ENCODE measurements at places on chromosomes 3 and 15.

DNA sequence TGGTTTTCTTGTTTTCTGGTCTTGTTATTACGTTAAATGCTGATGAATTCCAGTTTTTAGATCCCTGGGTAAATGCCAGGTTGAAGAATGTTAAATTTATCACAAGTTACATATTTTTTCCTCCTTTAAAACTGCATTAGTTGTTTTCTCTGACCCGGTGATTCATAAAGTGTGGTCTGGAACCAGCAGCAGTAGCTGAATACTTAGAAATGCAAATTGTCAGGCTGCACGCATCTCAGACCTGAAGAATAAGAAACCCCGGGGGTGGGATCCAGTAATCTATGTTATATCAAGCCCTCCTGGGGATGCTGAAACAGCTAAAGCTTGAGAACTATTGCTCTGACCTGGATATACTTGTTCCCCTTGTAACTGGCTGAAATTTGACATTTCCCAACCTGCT, 69.1 kb downstream of the PEX5L start:
- no peak for DNase-seq

- DNase-seq, result no peak
These were observed 5.8 kb upstream of the BNC1 start for GRCh38 chr15:83290236-83290635.

- DNase-seq, result no peak
These were observed 451.0 kb downstream of the MFSD1 start for GRCh38 chr3:159252772-159253384.

GRCh38 chr3:159788291-159788690, 200.3 kb upstream of the IL12A start:
- DNase-seq, result no peak

- no peak for DNase-seq
These were observed 104.4 kb downstream of the THSD4 start for GRCh38 chr15:71219645-71220044.

DNA sequence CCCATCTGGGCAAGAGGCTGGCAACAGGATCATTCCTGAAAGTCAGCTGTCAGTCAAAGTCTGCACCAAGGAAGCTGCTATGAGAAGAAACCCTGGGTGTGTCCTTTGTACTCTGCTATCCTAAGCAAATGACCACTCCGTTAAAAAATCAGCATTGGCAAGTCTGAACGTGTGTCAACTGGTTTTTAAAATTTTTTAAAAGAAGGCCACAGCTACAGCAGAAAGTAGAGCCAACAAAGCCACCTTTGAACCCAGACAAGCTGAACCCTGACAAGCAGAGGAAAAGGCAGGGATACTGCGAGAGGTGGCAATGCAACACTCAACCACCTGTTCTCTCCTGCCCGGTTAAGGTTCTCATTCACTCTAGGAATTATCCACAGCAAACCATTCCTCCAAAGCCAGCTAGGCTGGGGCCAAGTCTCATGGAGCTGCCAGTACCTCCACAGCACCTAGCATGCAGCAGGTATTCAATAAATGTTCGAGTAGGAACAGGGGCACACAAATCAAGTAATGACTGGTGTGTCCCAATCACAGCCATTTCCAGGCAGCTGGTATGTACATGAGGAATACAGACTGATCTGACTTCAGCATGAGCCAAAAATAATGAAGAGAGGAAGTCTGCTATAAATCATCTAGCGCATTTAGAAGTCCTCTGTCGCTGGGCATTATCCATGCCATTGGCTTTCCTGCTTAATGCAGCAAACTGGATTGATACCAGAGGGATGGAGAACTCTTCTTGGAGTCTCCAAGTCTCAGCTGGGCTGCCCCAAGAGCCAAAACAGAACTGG, 76.0 kb downstream of the ADCY5 start:
- DNase-seq, result no peak

DNA sequence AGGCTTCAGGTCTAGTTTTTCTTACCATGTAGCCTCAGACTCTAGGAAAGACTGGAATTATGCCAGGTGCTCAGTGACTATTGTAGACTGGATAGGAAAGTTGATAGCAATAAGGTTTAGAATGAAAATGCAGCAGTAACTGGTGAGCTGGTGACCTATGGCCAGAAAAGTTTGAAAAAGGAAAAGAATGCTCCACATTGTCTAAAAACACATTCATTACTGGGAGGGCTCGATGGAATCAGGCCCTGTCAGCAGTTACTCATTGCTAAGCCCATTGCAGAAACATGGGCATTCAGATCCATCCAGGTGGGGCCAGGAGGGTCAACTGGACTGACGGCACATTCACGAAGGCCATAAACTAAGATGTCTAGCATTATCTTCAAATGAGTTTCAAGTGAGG, 8.7 kb upstream of the MBNL1 start:
- no peak for DNase-seq

DNA sequence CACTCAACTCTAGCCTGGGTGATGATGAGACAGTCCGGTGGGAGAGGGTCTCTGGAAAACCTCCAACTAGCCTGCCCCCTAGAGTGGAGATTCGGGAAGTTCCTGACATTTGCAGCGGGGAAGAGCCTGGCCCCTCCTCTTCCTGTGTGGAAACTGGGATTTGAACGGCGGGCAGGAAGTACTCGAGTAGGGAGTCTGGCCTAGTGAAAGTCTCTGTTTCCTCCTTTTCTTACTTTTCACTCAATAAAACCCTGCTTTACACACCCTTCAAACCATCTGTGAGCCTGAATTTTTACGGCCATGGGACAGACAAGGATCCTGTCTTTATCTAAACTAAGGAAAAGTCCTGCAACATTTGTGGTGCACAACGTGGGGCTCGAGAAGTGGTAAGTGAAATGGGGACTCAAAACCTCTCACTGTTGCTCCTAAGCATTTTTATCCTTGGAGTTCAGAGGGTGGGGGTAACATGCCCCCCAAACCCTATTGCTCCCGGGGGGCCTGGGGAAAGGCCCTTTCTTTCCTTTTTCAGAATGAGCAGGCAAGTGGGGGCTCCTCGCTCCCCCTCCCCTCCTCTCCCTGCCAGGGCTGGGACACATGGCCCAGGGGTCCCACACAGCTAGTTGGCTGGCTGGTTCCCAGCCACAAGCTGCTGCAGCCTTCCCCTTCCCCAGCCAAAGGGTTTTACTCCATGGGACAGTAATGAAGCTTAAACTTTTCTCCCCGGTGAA, 224.7 kb upstream of the GBE1 start:
- DNase-seq, result no peak

GRCh38 chr3:147415874-147416273, 6.7 kb downstream of the ZIC1 start:
- no peak for DNase-seq

DNA sequence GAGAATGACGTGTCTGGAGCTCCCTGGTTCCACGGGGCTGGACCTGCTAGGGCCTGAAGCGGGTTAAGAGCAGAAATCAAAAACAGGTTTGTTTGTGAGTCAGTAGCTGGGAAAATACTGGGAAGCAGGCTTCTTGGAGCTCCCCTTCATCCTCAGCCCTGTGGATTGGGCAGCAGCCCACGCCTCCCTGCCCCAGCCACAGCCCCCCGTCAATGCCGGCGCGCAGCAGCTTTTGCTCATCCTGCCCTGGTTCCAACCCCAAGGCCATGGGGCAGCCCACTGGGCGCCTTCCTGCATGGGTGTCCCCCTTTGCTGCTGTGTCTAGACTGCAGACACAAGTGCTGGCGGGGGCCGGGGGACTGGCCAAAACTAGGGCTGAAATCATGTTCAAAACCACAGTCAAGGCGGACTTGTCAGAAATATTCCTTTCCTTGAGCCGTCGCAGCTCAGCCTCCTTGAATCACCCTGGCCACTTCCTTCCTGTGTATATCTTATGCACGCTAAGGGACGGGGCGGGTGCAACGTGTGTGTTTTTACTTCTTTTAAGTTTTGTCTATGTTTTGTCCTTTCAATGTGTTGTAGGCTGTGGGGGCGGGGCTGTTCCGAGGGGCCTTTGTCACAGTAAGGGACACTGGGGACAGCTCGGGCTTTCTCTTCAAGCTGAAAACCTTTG, 108.1 kb downstream of the KLF13 start:
- DNase-seq, result no peak

DNA sequence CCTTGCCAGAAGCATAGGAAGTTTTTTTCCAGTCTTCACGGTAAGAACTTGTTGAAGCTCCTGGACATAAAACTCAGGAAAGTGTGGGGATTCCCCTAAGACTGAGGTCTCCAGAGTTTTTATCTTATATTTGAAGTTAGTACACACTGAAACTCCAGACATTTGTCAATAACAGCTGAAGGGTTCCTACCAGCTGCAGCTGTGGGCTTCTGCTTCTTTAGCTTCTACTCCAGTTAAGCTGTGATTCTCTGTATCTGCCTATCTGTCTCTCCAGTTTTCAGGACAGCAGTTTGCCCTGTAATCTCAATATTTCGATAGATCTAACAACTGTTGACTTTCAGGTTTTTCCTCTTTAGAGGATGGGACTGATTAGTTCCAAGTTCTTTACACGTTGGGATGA, 966.0 kb upstream of the SEMA6D start:
- no peak for DNase-seq

DNA sequence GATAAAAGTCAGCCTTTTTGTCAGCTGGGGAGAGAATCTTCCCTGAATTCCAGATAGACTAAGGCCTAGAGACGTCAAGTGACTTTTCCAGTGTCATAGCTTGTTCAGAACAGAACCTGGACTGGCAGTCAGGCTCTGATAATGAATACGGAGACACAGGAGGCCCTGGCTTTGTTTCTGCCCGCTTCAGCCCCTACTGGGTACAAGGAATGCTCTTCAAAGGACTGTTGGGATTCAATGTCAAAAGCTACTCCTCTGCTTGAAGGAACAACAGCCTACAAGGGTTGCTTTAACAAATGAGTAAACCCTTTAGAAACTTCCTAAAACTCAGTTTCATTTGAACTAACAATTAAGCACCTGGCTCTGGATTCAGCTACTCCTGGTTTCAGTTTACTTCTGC, 412.3 kb downstream of the OXSM start:
- DNase-seq, result no peak

- no peak for DNase-seq
These were observed 767.7 kb upstream of the CFAP20DC start for GRCh38 chr3:59817511-59817910.

- no peak for DNase-seq
These were observed 308.3 kb downstream of the LRTM1 start for GRCh38 chr3:54619531-54619930.

DNA sequence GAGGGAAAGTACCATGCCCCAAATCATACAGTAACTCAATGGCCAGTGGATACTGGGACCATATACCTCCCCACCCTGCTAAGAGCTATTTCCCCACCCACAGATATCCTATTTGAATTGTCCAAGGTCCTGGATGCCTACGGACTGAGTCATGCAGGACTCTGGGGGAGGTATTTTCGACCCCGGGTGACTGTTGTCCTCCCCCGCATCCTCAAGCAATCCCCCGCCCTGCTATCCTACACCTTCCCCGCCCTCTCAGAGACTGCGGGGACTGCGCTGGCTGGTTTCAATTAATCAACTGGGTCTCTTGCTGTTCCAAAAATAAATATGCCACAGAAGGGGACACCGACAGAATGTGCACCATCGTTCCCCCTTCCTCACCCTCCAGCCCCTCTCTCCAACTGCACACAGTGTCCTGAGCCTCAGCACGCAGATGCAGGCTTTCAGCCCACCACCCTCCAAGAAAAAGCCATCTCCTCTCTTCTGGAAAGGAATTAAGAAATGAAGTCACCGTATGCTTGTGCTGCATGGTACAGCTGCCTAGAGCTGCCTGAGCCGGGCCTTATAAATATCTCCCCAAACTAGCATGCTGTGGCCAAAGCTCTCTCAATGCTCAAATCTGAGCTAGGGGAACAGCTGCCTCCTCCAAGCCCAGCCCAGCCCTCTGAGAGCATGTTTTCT, 8.1 kb downstream of the CAV3 start:
- DNase-seq, result peak; percentile 64

GRCh38 chr3:126682009-126682408, 22.0 kb upstream of the CHCHD6 start:
- DNase-seq, result no peak

DNA sequence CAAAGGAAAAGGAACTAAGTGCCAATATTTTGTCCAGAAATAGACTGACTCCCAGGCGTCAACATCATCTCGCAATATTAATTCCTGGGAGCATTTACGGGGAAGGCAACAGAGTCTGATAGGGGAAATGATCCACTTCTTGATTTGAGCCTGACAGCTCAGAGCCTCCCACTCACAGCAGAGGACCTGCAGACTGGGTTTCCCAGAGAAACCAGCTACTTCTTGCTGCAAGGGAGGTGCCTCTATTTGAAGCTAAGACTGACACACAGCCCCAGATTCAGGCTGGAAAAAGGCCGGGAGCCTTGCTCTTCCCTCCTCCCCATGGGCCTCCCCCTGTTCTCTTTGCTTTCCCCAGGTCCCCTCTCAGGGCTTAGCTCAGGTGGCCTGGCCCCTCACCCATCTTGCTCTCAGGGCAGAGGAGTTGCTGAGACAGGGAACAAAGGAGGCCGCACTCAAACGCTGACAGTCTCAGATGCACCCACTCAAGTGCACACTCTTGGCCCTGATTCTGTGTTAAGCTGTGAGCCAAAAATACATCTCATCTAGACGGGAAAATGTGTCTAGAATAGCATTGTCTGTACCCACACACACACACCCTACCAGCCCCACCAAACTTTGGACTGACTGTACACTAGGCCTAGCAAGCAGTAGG, 49.8 kb upstream of the DCLK3 start:
- no peak for DNase-seq

GRCh38 chr3:8937064-8938020, 25.9 kb downstream of the RAD18 start:
- DNase-seq, result no peak

DNA sequence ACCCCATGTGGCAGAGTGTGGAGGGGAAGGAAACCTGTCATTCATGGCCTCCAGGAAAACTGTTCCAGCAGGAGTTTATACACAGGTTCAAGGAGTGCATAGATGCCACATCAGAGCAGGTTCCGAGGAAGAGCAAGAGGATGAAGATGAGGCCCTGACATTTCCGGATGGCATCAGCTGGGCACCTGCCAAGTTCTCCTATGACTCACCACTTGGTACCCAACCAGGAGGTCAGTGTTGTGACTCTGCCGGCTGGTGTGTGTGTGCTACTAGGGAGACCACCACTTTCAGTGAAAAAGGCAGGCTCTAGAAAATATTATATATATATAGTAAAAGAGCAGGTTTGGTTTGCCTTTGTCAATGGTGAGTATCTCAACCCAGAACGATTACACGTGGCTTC, 69.3 kb downstream of the NTRK3 start:
- no peak for DNase-seq

DNA sequence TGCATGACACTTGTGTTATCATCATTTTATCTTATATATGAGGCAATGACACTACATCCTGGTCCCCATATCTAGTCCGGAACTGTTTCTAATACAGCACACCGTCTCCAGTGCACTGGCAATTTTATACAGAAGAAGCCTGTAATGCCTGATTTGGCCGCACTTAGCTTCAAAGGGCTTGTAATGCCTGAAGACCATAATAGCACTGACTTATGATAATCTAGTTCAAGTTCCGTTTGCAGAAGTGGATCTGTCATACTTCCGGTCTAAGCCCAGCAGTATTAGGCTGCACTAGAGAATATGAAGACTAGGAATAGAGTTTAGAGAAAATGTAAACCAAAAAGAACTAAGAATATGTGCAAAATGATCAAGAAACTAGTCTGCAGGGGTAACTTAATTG, 1.3 kb downstream of the BNIP2 start:
- DNase-seq, result no peak
